NCI-H2029 treated with DMSO at 0.1 percent for 48 hours (cell line): ENCODE measurements at places on chromosomes 13 and 19.

GRCh38 chr13:36302289-36302688 lies 4.7 kb upstream of the CCDC169 start:
- DNase-seq = no peak

- no peak for DNase-seq
Measured at GRCh38 chr13:25085125-25085742, 10.7 kb upstream of the PABPC3 start.

- no peak for DNase-seq
Measured at GRCh38 chr19:11261971-11262839, at the start of gene DOCK6. TSS of gene DOCK6 (minus strand) at chr19:11262524. CDS start at chr19:11262440, 84 bp downstream.

DNA sequence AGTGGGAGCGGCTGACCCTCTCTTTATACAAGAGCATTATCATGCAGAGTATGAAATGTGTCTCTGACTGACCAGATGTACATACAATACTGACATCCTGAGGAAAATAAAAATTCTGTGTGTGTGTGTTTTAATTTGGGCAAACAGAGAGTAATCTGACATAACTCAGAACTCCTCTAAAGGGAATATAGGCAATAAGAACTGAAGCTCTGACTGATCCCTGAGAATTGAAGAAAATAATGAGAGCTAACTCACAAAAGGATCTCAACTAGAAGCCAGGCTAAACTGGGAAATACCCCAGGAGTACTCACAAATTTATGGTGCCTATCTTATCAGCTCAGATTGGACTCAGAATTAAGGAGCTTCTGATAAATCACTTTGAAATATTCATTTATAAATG lies 539.9 kb downstream of the OLFM4 start:
- no peak for DNase-seq
